ENCODE measurements at places on chromosomes 11 and 22.

GRCh38 chr11:125110506-125110905 lies 920 bp downstream of the TMEM218 start:
- DNase-seq: no peak

DNA sequence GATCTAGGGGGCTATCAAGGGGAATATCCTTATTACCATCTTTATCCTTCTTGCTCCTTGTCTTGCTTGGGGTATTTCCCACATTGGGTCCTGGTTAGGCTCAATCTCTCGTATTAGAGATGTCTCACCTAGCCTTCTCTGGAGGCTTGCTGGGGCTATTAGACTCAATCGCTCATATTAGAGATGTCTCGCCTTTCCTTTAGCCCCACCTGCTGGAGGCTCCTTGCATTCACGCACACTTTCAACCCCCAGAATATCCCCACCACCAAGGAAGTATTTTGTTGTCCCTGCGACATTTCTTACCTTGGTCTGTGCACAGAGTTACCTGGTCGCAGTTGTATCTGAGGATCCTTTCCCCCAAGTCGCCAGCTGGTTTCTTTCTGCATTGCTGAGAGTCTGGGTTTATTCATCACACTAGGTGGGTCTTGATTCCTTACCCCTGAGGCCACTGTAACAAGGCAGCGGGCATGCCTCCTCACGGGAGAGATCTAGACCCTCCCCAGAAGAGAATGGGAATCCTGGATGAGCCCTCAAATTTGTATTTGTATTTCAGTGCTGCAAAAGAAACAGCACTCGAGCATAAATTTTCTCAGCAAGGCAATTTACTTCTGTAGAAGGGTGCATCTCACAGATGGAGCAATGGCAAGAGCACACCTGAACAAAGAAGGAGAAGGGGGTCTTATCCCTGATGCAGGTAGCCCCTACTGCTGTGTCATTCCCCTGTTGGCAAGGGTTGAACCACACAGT lies 15.9 kb upstream of the HYLS1 start:
- no peak for DNase-seq

GRCh38 chr11:92897487-92897886 lies 72.0 kb upstream of the MTNR1B start:
- DNase-seq: no peak

GRCh38 chr11:125176866-125177265 lies 12.3 kb downstream of the PKNOX2 start:
- no peak for DNase-seq

DNA sequence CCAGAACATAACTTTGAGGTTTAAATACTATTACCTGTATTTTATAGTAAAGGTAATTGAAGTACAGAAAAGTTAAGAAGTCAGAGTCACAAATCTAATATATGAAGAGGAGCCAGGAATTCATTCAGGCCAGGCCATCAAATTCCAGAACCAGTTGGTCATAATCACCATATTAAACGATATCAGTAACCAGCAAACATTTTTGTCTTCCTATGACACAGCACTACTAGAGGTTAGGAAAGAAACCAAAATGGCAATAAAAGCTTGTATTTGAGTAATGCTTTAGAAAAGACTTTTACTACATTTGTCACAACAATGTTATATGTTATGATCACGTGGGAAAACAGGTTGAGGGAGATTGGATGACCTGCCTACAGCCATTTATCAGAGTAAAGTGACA lies 62.2 kb downstream of the DKK3 start:
- no peak for DNase-seq

DNA sequence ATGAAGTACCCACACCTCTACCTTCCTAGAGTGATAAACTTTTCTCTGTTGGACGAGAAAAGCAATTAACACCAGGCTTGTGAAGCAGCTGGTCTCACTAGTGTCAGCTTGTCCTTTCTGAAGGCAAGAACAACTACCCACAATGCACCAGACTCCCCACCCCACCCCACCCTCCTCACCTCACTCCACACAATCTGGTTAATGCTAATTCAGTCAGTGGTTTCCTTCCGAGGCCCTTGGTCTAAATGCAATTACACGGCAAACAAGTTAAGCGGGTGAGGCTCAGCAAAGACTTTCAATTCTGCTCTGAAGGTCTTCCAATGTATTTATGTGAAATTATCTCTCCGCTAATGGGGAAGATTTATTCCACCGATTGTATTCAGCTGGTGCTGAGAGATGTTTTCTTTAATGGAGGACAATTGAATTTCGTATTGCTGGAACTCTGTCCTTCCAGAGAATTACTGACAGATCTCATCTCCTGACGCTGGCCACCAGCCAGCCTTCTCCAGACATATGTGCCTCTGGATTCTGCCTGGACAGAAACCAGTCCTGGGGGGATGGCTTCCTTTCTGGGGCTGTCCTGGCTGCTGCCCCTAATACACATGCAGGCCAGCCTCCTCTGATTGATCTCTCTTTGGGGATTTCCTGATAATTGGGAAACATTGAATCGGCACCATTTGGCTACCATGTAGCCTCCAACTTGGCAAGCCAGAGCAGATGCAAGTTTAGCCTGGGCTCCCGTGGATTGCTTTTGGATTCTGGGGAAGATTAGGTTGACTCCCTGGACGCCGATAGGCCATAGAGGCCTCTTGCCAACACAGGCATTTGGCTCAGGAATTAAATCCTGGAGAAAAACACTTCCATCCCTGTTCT lies 165.8 kb upstream of the NARS2 start:
- DNase-seq: no peak

DNA sequence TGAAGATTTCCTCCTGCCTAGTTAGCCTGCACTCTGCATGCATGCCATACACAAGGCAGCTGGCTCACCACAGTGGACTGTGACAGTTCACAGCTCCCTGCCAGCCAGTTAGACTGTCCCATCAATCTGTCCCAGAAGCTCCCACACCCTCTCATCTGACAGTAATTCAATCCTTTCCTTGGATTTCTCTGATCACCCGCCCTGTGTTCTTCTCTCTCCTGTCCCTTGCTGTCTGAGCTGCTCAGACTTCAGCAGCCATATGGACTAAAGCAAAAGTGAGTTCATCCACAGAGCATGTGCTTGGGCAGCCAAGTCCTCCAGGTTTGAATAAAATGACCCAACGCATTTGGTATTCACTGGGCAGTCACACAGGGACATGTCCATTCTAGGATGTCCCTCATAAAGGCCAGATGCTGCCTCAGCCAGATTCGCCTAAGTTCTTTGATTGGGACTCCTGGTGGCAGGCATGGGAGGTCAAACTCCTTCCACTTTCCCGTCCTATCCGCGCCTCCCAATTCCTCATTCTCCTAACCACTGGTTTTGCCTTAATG lies 54.5 kb upstream of the ZBTB44 start:
- DNase-seq: no peak

DNA sequence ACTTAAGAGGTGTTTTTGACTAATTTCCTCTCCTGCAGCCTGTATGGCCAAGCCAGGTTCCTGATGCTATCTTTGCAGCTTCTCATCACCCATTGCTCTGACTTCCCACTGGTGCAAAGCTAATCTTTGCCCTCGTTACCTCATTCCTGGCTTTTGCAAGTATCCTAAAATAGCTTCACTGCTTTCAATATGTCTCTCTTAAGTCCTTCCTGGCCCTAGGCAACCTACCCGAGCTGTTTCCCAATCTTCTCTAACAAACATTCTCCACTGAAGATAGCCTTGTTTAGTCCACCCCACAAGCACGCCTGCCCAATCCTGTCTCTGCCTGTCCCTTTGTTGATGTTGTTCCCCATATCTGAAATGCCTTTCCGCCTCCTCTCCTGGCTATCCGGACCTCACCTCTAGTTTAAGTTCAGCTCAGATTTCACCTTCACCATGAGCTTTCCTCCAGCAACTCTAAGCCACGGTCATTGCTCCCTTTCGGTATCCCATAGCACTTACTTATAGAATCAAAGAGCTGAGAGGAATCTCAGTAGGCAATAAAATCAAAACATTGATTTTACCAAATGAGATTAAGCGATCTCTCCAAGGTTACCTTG lies 30.1 kb upstream of the CECR2 start:
- DNase-seq: no peak

GRCh38 chr11:71120471-71120896 lies 131.9 kb downstream of the SHANK2 start:
- no peak for DNase-seq

DNA sequence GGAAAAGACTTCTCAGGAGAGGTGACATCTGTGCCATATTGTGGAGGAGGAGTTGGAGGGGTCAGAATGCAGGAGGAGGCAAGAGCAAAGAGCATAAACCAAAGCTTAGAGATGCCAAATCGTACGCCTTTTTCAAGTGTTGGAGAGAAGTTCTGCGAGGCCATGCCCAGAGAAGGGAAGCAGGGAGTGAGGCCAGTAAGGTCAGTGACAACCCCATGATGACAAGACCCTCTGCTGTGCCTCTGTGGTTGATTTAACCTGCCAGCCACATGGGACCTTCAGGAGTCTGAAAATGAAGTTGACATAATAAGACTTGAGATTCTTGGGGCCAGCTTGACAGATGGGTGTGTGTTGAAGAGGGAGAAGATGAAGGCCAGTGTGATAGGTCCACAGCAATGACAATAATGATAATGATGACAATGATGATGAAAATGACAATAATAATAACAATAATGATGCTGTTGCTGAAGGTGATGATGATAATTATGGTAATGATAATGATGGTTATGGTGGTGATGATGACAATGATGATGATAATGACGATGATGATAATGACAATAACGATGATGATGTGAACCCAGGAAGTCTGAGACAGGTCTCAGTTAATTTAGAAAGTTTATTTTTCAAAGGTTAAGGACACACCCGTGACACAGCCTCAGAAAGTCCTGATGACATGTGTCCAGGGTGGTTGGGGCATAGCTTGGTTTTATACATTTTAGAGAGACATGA lies 152.6 kb upstream of the B3GAT1 start:
- DNase-seq: no peak

- no peak for DNase-seq
Measured at GRCh38 chr11:106733635-106734034, 284.6 kb downstream of the GUCY1A2 start.

- DNase-seq: peak; percentile 40
Measured at GRCh38 chr11:44927174-44927661, 23.5 kb downstream of the TP53I11 start.

- no peak for DNase-seq
Measured at GRCh38 chr22:37331856-37332536, 49.7 kb downstream of the CYTH4 start.

GRCh38 chr11:97956904-97957303 lies 1063.8 kb upstream of the CNTN5 start:
- no peak for DNase-seq

GRCh38 chr11:67053896-67054329 lies 2.7 kb upstream of the RHOD start:
- no peak for DNase-seq

DNA sequence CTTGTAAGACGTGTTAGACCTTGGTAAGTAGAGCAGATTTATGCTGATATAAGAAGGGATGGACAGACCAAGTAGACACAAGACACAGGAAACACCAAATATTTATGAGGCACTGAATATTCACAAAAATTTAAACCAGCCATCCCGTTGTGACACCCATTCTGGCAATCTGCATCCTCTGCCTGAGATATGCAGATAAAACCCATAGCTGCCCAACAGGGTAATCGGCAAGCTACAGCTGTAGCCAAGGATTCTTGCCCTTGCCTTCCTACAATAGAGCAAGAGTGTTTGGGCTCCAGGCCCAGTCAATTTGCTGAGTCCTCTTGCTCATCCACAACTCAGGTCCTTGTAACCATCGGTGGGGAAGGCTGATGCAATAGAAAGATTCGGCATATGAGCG lies 18.5 kb upstream of the MPZL2 start:
- no peak for DNase-seq

DNA sequence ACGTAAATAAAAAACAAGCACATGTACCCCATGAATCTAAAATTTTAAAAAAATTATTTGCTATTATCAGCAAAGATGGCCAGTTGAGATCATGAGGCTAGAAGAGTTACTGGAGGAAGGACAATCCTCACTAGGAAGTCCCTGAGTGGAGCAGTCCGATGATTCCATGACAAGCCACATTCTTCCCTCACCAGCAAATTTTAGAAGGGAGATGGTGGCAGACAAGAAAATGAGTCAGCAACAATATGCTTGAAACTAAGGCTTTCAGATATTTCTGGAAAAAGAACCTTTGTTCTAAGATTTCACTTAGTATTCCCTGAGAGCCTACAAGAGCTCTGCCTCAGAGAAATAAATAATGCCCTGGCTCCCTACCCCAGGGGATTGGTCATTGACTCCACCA lies 34.9 kb downstream of the P4HA3 start:
- DNase-seq: no peak

GRCh38 chr22:45769569-45770210 lies 98.1 kb downstream of the ATXN10 start:
- no peak for DNase-seq

DNA sequence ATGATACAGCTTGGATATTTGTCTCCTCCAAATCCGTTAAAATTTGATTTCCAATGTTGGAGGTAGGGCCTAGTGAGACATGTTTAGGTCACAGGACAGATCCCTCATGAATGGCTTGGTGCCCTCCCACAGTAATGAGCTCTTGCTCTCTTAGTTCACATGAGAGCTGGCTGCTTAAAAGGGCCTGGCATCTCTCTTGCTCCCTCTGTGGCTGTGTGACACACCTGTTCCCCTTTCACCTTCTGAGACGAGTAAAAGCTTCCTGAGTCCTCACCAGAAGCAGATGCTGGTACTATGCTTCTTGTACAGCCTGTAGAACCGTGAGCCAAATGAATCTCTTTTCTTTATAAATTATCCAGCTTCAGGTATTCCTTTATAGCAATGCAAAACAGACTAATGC lies 3.5 kb downstream of the VPS37C start:
- DNase-seq: no peak

GRCh38 chr11:86698639-86699038 lies 26.2 kb upstream of the ME3 start:
- DNase-seq: no peak

- no peak for DNase-seq
Measured at GRCh38 chr11:67520856-67521824, 2.1 kb downstream of the CABP2 start.

DNA sequence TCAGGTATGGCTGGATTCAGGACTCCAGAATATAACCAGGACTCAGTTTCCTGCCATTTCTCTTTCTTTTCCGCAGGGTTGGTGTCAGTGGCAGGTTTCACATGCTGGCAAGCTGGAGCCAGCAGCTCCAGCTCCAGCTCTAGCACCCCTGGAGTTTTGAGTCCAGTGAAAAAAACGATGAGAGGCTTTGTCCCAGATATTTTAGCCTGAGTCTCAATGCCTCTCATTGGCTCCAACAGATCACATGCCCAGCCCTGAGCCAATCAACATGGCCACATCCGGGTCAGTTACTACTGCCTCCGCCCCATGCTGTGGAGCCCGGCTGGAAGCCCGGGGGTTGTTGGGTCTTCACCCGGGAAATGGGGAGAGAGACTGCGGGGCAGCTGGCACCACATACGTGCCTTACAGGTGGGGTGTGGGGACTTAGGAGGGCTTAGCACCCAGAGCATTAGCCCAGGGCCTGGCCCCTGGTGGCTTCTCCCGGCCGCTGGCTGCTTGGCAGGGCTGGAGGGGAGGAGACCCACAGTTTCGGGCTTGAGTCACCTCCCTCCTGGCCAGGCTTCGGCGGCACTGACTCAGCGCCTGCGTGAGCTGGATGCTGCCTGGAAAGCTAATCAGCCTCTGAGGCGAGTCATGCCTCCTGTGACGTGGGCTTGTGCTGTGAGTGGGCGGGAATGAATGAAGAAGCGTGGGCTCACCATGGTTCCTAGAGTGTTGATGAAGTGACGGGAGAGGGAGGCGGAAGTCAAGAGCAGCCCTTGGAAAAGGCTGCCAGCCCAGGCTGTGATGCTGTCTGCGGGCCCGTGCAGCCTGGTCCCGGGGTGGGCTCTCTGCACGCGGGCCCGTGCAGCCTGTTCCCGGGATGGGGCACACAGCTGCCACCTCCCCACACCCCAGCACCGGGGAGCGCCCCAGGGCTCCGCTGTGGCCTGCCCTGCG lies 15.3 kb upstream of the MRTFA start:
- DNase-seq: peak; percentile 98

GRCh38 chr11:81869351-81870065 lies 864.2 kb downstream of the FAM181B start:
- no peak for DNase-seq
